ENCODE measurements at places on chromosomes 2 and 18.

- no peak for DNase-seq
Measured at GRCh38 chr2:68762665-68763064, 28.1 kb downstream of the ARHGAP25 start.

GRCh38 chr2:229343661-229344060 is 72.6 kb upstream of the PID1 start:
- DNase-seq, result no peak

- no peak for DNase-seq
Measured at GRCh38 chr2:229180658-229181057, 90.4 kb downstream of the PID1 start.

GRCh38 chr2:143684551-143685320 is 555.5 kb downstream of the ARHGAP15 start:
- no peak for DNase-seq

GRCh38 chr2:190404487-190404886 is 3.7 kb upstream of the MFSD6 start:
- peak; percentile 21 for DNase-seq

DNA sequence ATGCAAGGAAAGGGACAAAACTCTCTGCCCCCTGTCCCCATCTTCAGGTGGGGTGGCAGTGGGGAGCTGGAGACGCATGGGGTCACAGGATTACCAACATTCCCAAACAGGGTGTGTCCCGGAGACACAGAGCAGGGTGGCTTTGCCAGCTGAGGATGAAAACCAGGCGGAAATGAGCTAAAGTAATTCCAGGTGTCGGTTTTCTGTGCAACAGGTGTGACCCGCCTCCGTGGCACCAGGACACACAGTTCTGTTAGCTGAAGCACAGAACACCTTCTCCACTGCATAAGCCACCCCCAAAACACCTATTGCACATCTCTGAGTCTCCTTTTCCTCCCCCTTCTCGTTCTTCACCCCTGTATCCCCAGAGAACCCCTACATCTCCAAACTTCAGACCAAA is 122.7 kb upstream of the GLI2 start:
- DNase-seq, result no peak

GRCh38 chr18:52403291-52404021 is 63.5 kb downstream of the DCC start:
- no peak for DNase-seq

- DNase-seq, result no peak
Measured at GRCh38 chr2:103809415-103809814, 1044.5 kb upstream of the POU3F3 start.

- DNase-seq, result no peak
Measured at GRCh38 chr2:45586600-45586999, 24.5 kb downstream of the SRBD1 start.

DNA sequence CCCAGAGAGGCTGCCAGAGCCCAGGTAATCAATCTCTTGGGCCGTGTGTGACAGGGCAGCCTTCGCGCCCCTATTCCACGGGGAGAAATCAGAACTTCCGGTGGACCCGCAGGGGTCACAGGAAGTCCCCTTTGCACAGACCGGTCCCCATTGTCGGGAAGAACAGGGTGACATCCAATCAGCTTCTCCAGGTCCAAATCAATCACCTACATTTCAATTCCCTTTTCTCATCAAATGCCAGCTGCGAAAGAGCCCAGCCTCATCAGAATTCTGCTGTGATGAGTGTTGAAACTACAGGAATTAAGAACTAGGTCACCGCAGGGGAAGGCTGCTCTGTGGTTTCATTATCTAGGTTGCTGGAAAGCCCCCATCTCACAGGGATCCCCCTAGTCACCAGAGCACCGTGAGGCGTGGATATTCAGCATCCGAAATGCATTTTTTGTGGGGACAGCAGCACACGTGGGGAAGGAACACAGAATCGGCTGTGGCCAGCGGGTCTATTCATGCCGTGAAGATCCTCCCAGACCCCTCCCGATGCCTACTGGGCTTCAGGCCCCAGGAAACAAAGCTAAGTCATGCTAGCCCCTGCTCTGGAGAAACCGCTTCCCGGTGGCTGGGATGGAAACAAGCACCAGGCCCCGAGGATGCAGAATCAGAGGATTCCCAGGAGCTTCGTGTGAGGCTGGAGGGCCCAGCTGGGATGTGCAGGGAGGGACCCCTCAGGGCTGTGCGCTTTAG is 193.7 kb upstream of the ID2 start:
- DNase-seq, result peak; percentile 75

DNA sequence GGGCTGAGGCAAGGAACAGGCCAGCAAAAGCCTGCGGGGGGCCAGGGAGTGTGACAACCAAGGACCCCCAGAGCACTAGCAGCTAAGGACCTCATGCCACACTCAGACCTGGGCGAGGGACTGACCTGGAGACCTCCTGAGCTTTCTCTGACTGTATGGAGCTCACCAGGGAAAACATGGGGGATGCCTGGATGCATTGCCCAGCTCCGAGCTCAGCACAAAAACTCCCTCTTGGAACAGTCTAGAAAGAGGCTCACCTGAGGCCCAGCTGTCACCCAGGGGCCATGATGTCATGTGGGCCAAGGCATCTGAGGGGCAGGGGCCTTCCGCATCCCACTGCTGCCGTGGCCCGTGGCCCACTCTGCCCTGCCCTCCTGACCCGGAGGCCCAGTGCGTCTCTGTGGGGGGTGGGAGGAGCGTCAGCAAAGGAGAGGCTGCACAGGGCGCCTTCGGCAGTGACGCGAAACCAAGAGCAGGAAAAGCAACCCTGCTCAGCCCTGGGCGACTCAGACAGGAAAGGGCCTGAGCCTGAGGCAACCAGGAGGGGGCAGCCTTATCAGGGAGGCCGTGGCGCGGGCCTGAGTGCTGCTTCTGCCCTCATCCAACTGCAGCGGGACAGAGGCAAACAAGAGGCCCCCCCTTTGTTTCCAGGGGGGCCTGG is 57.3 kb upstream of the ALPP start:
- peak; percentile 79 for DNase-seq

DNA sequence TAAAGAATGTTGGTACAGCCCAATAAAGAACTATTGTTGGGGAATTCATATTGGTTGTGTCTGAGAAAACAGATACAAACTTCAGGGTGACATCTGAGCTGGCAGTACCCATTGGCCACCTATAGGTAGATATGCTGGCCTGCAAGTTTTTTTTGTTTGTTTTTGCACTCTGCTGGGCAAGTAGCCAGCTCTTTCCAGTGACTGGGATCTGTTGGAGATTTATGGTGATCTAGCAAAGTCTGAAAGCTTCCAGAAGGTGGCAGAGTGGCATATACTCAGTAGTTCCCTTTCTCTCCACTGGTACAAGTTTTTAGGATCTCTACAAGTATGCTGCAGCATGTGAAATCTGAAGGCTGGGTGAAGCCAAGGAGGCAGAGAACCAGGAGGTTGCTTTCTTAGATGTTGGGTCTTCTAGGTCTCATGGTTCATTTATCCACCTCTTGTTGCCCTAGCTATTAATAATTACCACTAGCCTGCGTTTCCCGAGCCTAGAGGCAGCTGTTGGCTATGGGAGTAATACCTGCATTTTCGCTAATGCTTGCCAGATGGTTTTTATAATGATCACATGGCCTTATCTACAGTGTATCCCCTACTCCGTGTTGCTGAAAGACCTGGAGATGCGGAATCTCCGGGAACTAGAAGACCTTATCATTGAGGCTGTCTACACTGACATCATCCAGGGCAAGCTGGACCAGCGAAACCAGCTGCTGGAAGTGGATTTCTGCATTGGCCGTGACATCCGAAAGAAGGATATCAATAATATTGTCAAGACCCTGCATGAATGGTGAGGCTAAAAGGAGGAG is 9.5 kb downstream of the COPS7B start:
- no peak for DNase-seq

GRCh38 chr2:241864168-241864849 is 5.2 kb upstream of the RTP5 start:
- no peak for DNase-seq

- no peak for DNase-seq
Measured at GRCh38 chr2:2286592-2286991, 44.5 kb downstream of the MYT1L start.

GRCh38 chr18:8865934-8866333 is 160.6 kb downstream of the MTCL1 start:
- DNase-seq, result no peak

DNA sequence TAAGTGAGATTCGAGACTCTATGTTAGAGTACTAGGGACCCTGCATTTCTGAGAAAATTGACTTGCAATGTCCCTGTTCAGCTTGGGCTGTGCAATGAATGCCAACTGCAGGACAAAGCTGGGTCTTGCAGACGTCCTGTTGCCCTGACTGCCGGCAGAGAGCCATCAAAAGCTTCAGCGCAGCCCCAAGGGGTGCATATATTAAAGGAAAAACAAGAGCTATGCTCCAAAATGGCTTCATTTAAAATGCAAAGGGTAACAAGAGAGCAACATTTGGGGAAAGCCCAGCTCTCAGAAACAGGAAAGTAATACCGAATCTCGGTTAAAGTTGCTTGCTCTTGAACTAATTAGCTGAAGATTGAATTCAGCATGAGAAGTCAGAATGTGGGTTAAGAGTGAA is 110.9 kb upstream of the PNPT1 start:
- no peak for DNase-seq

DNA sequence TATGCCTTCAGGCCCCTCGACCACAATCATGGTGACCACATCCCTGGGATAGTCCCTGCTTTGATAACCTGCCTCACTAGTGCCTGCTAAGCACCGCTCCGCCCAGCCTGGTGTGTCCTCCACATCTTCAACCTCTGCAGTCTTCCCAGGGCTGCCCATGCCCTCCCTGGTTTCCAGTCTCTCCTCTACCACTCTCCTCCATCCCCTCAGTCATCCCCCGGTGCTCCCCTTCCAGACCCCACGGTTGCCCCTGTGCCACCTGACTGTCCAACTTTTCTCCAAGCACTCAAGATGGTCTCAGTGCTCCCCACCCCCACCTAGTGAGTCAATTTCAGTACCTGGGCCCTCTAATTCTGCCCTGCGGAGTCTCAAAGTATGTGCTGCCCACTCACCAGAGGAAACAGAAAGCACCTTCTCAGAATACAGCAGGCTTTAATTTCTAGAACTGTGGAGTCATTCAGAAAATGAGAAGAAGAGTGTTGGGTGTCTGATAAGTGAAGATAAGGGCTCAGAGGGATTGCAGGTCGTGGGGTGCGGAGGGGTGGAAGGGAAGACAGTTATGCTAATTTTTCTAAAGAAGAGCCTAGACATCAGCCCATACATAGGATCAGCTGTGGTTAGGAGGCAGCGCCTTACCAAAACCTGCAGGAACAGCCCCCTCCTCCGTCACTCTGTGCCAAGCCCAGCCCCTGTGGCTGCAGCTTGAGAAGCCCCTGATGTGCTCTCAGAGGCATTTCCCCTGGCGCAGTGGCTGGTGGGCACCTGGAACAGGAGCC is 53.6 kb upstream of the CAB39 start:
- DNase-seq, result peak; percentile 87

DNA sequence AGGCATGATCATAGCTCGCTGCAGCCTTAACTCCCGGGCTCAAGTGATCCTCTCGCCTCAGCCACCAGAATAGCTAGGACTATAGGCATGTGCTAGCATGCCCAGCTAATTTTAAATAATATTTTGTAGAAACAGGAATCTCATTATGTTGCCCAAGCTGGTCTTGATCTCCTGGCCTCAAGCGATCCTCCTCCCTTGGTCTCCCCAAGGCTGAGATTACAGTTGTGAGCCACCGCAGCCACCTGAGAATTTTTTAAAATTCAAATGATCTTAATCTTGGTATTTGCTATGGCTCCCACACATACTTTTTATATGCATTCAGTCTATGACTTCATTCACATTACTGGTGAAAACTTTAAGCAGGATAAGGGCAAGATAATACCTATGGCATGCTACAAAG is 13.1 kb downstream of the KRCC1 start:
- DNase-seq, result no peak

DNA sequence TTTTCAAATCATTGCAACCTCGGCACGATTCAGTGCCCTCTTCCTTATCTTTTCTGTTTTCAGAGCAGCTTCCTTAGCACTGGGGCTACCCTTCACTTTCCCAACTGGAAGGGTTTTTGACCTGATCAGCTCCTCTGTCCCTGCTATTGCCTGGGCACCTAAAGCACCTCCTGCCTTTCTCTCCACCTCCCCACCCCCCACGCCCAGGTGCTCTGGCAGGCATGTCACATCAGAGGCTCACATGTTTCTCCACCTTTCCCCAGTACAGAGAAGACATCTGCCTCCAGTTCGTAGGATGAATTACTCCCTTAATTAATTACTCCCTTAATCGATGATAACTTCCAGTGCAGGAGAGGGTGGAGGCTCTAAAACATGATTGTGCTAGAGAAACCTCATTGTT is 88.7 kb upstream of the LCLAT1 start:
- DNase-seq, result no peak

DNA sequence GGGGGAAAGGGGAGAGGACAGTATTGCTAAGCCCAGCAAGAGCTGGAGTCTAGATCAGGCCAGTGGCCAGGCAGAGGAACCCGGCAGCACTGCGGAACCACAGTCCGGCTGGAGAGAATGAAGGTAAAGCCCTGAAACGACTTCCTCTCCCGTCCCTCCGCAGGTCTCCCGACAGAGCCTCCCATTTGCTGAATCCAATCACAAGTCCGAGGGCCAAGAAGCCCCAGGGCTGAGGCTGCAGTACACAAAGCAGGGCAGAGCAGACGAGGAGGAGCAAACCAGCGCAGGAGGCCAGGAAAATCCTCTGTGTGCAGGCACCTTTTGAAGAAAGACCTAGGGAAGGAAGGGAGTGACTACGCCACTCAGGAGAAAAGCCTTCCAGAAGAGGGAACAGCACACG is 104.4 kb downstream of the OSBPL1A start:
- no peak for DNase-seq
